ENCODE measurements at places on chromosomes 5 and 9.
A peak's percentile ranks its signal among the peaks of the same experiment; 100 is the strongest.

DNA sequence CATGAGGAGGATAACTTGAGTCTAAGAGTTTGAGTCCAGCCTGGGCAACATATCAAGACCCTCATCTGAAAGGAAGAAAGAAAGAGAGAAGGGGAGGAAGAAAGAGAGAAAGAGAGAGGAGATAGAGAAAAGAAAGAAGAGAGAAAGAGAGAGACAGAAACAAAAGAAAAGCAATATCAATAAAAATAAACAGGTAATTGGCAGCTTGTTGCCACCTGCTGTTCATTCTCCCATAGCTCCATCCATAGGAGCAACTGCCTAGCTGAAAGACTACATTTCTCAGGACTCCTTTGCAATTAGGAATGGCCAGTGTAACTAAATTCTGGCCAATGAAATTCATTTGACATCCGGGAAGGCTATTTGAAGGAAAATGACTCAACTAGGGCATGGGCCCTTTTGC lies 4.6 kb upstream of the TTC39B start:
- no peak for DNase-seq

- no peak for DNase-seq
Observed at GRCh38 chr9:109901201-109901600, 121.2 kb downstream of the PALM2AKAP2 start.

DNA sequence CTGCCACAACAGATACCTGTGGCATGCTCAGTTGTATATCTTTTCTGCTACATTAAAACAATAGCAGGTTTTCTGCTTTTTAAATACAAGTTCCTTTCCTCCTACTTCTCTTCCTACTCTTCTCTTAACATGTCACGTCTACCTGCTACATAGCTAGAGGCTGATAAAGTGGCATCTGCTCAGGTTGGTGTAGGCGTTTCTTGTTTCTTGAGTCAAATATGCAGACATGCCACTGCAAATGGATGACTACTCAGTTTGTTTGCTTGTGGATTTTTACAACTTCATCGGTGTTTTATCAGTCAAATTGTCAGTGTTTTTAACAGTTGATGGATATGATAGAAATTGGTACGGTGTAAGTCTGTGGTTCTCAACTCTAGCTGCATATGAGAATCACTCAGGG lies 525.7 kb downstream of the TLE4 start:
- DNase-seq, result no peak

GRCh38 chr9:106324591-106325280 lies 538.2 kb upstream of the ZNF462 start:
- no peak for DNase-seq

- no peak for DNase-seq
Observed at GRCh38 chr9:83178717-83179116, 115.8 kb upstream of the RASEF start.

DNA sequence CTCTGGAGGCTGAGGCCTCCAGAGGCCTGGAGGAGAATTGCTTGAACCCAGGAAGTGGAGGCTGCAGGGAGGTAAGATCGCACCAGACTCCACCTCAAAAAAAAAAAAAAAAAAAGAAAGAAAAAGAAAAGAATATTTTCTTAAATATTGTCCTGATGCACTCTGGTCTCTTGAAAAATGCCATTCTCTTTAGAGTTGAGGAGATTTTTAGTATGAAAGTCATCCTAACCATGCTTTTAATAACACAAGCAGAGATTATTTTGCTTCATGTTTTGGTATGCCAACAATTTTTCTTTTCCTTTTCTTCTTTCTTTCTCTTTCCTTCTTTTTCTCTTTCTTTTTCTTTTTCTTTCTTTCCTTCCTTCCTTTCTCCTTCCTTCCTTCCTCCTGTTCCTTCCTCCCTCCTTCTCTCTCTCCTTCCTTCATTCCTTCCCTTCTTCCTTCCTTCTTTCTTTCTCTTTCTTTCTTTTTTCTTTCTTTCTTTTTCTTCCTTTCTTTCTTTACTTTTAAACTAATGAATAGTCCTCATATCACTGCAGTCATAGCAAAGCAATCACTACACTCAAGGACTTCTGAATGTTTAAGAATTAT lies 116.9 kb upstream of the CCNH start:
- DNase-seq, result no peak

- no peak for DNase-seq
Observed at GRCh38 chr5:41309275-41309674, 95.9 kb upstream of the C6 start.

DNA sequence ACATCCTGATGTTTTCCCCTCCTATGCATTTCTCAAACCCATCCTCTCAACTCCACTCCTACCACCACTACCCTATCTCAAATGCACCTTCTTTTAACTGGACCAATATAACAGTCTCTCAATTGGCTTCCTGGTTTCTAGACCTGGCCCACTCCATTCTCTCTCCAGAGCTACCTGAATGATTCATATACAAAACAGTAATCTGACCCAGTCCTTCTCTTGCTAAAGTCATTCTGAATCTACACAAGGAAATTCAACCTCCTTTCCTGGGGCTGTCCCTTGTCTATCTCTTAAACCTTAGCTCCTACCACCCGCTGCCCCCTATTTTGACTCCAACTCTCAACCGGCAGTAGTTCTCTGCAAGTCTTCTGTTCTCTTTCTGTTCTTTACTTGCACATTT lies 97.2 kb downstream of the PCSK1 start:
- no peak for DNase-seq

- DNase-seq, result no peak
Observed at GRCh38 chr5:175680020-175680419, 22.1 kb downstream of the HRH2 start.

- DNase-seq, result no peak
Observed at GRCh38 chr9:27590651-27591050, 17.4 kb upstream of the C9orf72 start.

GRCh38 chr5:17295671-17296070 lies 78.2 kb downstream of the BASP1 start:
- DNase-seq, result no peak

GRCh38 chr9:98775831-98776441 lies 20.4 kb downstream of the ANKS6 start:
- DNase-seq, result peak; percentile 44

- peak; percentile 27 for DNase-seq
Observed at GRCh38 chr5:151523335-151523734, 67.8 kb downstream of the FAT2 start.

DNA sequence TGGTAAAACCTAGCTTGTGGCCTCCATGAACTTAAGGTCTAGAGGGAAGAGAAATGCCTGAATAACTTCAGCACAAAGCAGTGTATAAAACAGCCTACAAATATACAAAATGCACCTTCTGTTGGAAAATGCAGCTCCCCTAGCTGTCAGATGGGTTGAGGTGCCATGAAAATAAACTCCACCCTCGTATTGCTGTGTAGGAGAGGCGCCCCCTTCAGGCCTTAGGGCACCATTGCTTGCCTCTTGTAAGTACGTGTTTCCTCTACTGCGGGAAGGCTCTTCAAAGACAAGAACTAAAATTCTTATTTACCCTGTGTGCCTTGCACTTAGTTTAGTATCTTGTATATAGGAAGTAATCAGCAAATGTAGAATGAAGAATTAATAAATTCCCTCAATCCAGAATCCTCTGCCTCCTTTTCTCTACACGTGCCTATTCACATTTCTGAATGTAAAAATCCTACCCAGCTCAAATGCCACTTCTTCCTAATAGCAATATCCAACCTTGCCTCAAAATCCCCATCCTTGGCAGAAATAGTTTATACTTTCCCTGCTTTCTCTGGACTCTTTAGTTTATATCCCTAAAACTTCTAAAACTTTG lies 393.7 kb upstream of the PDE4D start:
- peak; percentile 1 for DNase-seq

DNA sequence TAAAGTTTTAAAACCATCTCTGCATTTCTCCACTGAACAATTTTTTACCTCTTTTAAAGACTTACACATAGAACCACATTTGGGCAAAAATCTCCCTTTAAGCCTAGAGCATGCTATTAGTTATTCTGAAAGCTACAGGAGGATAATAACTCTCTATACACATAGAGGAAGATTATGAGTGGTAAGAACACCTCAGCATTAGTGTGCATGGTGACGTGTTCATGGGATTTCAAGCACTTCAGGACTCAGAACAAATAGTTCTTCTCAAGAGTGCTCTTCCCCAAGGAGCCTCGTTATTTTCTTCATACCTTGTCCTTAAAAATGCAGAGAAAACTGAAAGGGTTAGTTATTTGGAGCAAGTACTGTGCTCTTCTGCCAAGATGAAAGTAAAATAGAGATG lies 256.9 kb upstream of the TUSC1 start:
- no peak for DNase-seq

GRCh38 chr9:123322273-123323195 lies 33.5 kb upstream of the CRB2 start:
- DNase-seq, result peak; percentile 51

GRCh38 chr5:131684051-131684450 lies 49.0 kb upstream of the RAPGEF6 start:
- DNase-seq, result no peak

DNA sequence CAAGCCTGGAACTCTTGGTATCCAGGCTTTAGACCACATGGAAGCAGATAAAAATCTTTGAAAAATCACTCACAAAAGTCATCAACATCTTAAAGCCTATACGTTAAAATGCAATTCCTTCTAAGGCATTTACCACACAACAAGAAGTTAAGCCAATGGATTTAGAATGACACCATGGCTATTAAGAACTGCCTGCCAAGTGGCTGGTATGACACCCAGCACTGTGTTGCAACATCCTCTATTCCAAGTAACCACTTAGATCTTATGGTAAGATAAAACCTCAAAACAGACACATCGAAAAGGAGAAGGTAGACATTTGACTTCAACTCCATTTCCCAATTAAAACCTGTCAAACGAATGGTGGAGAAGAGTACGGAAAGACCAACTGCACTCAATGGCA lies 344.2 kb upstream of the SLC30A5 start:
- DNase-seq, result no peak

GRCh38 chr9:89154651-89155336 lies 23.8 kb downstream of the SHC3 start:
- DNase-seq, result peak; percentile 2

DNA sequence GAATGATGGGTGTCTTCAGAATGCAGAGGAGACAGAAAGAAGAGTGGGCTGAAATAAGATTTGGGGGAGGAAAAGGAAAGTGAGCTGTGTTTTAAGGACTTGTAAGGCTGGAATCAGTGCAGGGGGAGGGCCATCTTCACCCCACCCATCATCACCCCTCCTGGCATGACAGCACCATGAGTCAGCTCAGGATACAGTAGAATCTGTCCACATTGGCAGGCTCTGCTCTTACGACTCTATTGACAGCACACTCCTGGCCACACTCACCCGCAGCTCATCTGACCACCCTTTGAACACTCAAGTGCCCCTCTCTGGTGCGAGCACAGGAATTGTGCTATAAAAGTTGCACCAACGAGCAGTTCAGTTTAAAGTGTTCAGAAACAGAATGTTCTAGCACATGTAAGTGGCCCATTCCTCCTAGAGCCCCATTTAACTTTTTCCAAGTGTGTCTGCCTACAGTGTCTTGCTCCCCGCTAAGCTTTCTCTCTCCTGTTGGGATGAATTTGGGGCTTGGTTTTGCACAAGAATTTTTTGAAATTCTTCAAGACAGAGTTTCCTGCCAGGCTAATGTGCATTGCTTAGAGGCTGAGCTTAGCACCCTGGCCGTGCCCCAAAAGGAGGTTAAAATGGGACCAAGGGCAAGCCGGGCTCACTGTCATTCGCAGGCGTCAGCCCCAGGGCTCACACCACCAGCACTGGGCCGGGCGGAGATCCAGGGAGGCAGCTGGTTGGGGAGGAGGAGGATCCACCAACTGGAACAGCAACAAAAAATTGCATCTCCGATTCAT lies 12.0 kb downstream of the ADRA1B start:
- DNase-seq, result no peak

GRCh38 chr5:138029501-138029900 lies 3.4 kb downstream of the FAM13B start:
- no peak for DNase-seq

GRCh38 chr5:140569197-140569596 lies 4.6 kb downstream of the SLC35A4 start:
- DNase-seq, result peak; percentile 17

- no peak for DNase-seq
Observed at GRCh38 chr9:134052491-134052890, 15.3 kb downstream of the BRD3 start.

- DNase-seq, result no peak
Observed at GRCh38 chr9:105067895-105068580, 140.1 kb upstream of the ABCA1 start.

GRCh38 chr9:129109952-129110739 lies 447 bp downstream of the CRAT start:
- DNase-seq, result no peak

DNA sequence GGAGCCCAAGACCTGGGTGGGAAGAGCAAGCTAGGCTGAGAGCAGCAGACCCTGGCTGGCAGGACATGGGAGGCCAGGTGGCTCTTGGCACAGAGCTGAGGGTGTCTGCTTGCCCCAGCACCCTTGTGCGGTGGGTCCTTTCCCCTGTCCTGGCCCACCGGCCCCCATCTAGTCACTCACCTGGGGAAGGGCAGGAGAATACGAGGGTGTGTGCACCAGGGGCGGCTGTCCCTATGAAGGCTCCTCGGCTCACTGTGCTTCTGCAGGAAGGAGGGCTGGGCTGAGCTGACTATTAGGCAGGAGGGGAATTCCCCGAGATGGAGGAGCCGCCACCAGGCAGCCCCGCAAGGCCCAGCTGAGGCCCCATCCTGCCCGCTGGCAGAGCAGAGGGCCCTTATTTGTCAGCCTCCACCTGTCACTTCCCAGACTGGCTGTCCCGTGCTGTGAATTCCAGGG lies 6.1 kb upstream of the TNIP1 start:
- peak; percentile 67 for DNase-seq

- peak; percentile 71 for DNase-seq
Observed at GRCh38 chr5:134079748-134080581, 34.5 kb upstream of the TCF7 start.

- no peak for DNase-seq
Observed at GRCh38 chr9:81717747-81718077, 28.4 kb upstream of the TLE1 start.

GRCh38 chr5:95620870-95621838 lies 1.3 kb downstream of the GPR150 start:
- peak; percentile 23 for DNase-seq

DNA sequence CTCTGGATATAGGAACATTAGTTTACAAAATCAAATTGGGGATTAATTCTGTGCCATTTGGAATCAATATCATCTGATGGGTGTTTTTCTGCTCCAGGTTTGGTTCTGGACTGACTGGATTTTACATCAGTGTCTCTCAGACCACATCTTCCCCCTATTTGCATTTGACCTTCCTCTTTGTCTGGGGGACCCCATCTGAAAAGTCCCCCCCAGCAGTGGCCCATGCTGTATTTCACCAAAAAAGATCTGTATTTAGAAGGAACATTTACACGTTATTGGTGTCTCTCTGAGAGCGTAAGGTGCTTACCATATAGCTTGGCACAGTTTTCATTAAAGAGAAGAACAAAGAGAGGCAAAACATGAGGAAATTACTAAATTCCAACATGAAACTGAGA lies 215.6 kb upstream of the CLINT1 start:
- no peak for DNase-seq

DNA sequence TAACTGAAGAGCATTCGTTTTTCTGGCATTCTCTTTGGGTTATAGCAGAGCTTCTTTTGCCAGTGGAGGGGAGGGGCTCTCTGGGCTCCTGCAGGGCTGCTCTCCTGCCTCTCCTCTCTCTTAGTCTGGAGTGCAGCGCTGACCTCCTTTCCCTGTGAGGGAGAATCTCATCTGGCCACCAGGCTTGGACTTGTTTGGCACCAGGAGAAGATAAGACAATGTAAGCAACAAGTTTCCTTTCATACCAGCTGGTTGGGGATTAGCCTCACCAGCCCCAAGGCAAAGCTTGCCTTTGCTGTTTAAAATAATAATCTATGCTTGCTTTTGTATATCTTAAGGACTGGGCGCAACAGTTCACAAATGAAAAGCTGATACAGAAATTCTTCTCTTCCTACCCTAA lies 196.4 kb downstream of the TLE4 start:
- no peak for DNase-seq

GRCh38 chr9:16705111-16705604 lies 165.3 kb downstream of the BNC2 start:
- no peak for DNase-seq

Data from CD4-positive, alpha-beta T cell treated with Interleukin-15 for 4 hours (primary cell).